ENCODE measurements at places on chromosomes 3 and 15.

- DNase-seq, result no peak
These were observed 18.6 kb downstream of the PDIA5 start for GRCh38 chr3:123085293-123085931.

DNA sequence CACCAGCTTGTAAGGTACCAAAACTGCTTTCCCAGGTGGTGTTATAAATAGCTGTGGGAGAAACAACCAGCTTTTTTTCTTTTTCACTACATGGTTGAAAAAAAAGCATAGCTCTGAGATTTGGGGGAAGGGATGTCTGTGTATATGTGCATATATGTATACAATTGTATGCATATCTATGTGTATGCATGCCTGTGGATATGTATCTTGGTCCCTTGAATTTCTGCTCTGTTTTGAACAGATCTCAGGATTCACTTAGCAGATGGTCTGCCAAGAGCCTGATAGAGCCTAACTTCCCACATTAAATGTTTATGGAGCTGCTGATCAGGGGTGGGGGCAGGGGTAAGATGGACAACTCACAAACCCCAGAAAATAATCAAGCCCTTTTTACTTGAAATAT is 39.0 kb upstream of the CPNE4 start:
- DNase-seq, result no peak

- DNase-seq, result peak; percentile 30
These were observed 45.8 kb downstream of the ZNF710 start for GRCh38 chr15:90046911-90047392.

DNA sequence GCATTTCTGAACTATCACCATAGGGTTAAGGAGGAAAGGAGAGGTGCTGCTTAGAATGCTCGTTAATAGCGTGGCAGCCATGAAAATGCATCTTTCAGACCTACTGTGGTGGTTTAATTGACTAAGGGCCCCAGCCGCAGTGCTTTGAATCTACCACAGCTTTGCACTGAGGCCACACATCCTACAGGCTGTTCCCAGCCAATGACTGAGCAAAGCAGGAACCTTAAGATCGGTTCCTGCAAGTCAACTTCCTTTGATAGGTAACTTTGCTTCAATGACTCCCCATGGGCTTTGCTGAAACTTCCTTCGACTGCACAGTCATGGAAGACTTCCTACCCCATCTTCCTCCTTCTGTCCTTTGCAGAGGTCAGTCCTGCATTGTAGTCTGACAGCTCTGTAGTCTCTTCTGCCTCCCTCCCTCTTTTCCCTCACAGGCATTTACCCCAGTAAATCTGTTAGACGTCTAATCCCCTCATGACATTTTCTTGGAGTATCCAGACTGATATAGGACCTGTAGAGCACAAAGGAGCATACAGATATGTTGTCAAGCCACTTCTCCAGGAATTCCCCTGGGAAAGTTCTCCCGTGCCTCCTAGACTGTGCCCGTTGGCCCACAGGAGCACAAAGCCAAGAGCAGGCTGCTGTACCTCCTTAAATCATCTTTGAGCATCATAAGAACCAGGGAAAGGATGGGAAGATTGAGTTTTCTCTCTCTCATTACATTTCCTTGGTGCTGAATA is 2.6 kb upstream of the BCL2A1 start:
- no peak for DNase-seq

- no peak for DNase-seq
These were observed 18.5 kb downstream of the ZNF609 start for GRCh38 chr15:64478863-64479262.

DNA sequence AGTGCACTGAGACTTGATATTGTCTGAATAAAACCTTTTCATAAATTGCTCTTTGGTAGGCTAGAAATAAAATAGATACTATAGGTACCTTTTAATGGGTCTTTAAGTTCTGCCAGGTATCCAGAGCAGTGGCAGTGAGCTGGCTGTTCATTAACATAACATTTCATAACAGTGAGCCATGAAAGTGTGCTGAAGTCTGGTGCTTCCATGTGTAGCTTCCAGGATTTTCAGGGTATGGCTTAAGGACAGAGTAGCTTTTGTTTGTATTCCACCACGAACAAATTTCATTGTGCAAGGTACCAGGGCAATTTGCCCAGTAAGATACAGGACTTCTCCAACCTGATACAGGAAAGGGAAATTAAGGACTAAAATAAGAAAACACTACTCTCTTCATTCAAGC is 124.7 kb upstream of the NANOGP8 start:
- DNase-seq, result no peak

DNA sequence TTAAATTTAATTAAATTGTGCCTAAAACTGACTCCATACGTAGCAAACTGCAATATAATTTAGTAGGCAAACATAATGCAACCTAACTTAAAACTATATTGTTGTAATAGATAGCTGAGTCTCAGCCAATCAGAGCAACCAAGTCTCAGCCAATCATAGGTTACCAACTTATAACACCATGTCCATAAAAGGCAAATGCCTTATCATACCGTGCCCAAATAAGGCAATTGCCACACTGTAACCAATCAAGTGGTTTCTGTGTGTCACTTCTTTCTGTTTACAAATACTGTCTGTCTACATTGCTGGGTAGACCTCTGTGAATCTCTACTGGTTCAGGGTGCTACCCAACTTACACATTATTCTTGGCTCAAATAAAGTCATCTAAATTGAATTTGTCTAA is 728.4 kb upstream of the EPHA6 start:
- DNase-seq, result no peak

DNA sequence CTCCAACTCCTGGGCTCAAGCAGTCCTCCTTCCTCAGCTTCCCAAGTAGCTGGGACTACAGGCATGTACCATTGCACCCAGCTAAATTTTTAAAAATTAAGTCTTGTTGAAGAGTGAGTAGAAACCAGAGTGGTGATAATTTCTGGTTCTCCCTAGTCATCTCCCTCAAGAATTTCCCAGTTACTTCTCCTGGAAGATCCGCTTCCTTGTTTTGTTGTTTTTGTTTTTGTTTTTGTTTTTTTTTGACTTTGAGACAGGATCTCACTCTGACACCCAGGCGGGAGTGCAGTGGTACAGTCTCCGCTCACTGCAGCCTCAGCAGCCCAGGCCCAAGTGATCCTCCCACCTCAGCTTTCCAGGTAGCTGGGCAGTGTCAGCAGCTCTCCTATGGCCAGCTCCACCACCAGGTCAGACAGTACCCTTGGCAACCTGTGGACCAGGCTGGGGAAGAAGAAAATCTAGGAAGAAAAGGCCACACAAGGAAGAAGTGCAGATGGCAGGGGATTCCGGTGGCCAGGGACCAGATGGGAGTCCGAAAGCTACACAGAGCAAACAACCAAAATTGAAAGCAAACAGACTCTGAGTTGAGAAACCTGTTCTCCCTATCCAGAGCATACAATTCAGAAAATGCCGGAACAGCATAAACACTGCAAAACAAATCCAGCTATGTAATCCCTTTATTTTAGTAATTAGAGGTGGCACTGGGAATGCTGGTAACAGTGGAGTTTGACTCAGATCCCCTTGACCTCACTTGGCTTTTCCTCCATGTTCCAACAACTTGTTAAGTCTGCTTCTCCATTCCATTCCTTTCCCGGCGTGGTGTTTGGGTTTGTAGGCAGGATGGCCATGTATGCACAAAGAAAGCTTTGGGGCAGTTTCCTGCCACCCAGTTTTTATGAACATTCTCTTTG is 266.6 kb upstream of the CTDSPL start:
- no peak for DNase-seq

GRCh38 chr3:102125994-102126368 is 276.7 kb downstream of the NFKBIZ start:
- no peak for DNase-seq

DNA sequence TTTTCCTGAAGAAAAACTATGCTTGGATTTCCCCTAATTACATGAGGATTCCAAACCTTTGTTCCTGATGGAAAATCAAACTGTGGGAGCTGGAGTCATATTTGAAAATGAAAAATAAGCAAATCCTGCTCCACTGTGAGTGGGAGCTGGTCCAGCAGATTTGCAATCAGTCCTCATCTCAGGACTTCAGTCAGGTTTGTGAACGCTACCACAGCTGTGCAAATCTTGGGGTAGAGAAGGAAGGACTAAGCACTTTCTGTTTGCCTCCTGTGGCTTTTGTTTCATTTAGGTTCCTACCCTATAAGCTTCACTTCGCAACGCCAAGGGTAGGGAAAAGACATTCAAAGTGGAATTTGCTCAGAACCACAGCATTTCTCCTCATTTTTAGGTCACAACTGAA is 238.2 kb downstream of the TUSC7 start:
- no peak for DNase-seq

DNA sequence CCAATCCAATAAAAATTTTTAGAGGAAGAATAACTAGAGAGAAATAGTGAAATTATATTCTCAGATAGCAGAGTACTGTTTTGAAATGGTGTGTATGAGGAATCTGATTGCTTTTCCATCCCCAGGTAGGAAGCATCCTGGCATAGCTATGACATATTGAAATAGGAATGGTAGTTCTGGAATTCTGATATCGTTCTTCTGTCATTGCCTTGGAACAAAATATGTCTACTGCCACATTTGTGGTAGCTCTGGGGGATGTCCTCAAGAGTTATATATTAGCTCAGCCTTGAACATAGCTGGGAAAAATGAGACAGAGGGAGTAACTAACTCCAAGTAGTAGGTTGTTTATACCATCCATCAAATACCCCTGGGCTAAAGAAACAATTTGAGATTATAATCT is 950.7 kb downstream of the MCTP2 start:
- DNase-seq, result no peak

DNA sequence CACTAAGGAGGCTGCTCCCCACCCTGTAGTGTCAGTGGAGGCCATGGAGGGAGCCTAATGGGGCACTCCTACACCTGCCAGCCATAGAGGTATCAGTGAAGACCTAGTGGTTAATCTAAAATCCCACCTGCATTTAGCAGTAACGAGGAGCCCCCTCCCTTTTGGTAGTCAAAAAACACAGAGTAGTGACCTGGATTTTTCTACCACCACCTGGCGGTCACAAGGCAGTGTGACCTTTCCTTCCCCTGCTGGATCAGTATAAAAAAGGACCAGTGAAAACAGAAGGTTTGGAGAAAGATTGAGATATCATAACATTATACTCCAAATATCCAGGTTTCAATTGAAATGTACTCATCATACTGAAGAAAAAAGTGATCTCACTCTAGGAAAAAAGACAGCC is 241.2 kb downstream of the PYDC2 start:
- DNase-seq, result no peak

All from left cardiac atrium (tissue), 4 donors.